ENCODE measurements at places on chromosomes 7 and 10.

GRCh38 chr10:29591651-29591968 is 43.2 kb downstream of the SVIL start:
- DNase-seq: no peak

GRCh38 chr7:30985756-30986155 is 22.0 kb downstream of the GHRHR start:
- DNase-seq: no peak

DNA sequence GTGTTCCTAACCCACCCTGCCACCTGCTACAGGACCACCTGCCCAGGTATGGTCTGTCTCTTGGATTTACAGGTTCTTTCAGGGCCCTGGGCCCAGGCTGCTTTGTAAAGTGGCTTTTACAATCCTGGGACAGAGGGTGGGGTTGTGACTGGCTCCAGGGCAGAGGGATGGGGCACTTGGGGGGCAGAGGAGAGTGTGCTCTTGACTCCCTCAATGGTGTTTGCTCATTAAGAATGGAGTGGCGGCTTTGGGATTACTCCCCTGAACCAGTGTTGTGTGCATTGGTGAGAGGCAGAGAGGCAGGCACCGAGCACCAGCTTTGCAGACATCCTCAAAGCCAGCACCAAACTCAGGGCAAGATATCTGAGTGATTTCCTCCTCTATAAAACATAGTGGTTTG is 43.5 kb downstream of the VWA2 start:
- no peak for DNase-seq

- DNase-seq: no peak
These were observed 10.9 kb downstream of the PWWP2B start for GRCh38 chr10:132407846-132408278.

DNA sequence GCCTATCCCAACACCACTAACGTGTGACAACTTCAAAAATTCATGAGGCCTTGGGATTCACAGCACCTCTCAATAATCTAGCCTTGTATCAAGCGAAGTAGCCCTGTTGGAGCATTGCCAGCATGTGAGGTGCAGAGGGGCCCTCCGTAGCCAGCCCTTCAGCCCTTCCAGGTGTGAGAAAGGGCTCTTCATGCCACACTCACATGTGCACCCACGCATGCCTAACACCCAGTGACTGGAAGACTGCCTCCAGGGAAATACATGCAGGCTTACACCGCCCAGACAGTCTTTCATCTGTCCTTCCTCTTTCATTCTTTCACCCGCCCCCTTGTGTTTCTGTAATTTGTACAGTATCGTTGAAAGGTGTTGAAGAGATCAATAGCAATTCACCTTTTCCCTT is 26.1 kb downstream of the LRRC4 start:
- DNase-seq: no peak

- no peak for DNase-seq
These were observed 4.3 kb downstream of the LIMK1 start for GRCh38 chr7:74087791-74088453.

GRCh38 chr7:70360557-70360956 is 762.3 kb downstream of the AUTS2 start:
- DNase-seq: no peak

DNA sequence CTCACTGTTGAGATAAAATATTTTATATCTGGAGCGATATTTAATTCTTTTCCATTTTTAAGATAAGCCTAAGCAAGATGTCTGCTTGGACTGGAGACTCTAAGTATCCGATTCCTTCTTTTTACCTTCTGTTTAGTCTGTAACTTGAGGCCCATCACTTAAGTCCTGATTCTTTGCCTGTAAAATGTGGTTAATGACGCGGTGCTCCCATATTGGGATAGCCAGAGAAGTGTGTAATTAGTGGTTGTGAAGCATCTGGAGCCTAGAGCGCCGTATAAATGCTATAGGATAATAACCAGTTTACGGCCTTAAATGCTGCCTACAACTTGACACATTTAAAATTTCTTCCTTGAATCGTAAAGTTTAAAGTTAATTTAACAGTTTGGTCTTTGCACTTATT is 132.9 kb downstream of the CHN2 start:
- DNase-seq: no peak

DNA sequence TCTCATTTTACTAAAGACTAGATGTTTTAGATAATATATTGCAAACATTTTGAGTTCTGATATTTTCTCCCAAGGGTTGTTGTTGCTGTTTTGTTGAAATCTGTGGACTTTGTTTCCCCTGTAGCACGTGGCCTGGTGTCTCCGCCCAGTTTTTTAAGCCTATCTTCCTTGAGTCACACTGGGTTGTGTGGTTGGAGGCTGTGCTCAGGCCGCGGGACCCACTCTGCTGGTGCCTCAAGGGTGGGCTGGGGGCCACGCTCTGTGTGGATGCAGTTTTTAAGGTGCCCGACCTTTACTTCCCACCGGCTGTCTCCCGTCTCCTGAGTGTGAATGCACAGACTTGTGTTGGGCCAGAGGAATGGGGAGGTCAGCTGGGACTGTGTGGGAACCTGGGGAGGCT is 4.2 kb upstream of the PRAP1 start:
- DNase-seq: no peak

DNA sequence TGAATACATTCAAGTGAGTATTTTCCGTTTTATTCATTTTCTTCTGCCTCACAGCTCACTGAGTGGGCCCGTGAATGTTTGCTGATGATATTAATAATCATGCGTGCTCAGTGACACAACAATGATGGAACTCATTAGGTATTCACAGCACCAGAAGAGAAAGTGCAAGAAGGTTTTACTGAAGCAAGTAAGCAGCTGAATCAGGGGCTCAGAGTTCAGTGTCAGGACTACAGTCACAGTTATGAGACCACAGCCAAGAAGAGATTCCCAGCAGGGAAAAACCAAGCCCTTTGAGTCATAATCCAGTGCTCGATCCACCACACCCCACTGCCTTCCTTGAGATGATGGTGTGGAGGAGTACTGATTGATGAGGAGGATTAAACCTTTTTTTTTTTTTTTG is 247.4 kb downstream of the KIAA1217 start:
- no peak for DNase-seq

DNA sequence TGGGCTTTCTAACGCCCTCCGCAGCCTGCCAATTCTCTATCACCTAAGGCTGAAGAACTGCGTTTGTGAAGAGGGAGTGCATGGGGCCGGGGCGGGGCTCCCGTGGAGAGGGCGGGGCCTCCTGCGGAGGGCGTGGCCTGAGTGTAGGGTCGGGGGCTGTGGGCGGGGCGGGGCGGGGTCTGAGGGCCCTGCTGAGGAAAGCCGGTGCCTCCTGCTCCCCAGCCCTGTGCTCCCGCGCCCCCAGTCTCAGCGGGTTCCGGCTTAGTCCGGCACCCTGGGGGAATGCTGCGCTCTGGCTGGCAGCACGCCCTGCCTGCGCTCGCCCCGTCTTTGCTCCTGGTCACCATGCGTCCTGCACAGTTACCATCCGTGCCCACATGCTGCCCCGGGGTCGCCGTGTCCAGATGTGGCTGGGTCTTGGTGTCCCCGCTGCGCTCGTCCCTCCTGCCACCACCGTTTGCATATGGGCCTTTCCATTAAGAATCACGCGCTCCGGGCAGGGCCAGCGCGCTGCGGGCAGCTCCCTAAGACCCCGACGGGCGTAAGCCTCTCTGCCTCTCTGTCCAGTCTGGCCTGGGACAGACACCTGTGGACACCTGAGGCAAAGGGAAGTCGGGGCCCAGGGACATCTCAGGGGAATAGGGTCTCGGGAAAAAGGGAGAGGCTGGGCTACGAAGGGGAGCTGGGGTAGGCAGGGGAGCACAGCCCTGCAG is 144.0 kb upstream of the RET start:
- no peak for DNase-seq

GRCh38 chr7:153504288-153505075 is 547.7 kb upstream of the DPP6 start:
- no peak for DNase-seq

- no peak for DNase-seq
These were observed 644.5 kb upstream of the GALNT17 start for GRCh38 chr7:70487428-70487827.

GRCh38 chr10:71968553-71969474 is 4.6 kb downstream of the CHST3 start:
- no peak for DNase-seq

DNA sequence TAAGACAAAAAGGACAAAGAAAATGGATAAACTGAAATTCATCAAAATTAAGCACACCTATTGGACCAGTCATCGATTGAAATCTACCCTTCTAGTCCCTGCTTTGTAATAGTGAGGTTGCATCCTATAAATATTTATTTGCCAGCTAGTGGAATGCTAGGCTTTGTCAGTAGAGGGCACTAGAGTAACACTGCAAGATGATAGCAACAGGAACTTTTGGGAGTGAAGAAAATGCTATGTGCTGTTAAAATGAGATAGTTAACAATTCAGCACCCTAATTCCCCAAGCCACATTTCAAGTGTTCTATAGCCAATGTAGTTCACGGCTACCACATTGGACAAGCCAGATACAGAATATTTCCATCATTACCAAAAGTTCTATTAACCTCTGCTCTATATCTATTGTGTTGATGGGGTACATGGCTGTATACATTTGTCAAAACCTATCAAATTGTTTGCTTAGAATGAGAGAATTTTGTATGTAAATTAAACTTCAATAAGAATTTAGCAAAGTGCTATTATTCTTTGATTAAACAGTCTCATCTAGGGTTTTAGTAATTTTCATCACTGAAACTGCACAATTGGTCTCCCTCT is 69.8 kb downstream of the LSMEM1 start:
- DNase-seq: peak; percentile 34

DNA sequence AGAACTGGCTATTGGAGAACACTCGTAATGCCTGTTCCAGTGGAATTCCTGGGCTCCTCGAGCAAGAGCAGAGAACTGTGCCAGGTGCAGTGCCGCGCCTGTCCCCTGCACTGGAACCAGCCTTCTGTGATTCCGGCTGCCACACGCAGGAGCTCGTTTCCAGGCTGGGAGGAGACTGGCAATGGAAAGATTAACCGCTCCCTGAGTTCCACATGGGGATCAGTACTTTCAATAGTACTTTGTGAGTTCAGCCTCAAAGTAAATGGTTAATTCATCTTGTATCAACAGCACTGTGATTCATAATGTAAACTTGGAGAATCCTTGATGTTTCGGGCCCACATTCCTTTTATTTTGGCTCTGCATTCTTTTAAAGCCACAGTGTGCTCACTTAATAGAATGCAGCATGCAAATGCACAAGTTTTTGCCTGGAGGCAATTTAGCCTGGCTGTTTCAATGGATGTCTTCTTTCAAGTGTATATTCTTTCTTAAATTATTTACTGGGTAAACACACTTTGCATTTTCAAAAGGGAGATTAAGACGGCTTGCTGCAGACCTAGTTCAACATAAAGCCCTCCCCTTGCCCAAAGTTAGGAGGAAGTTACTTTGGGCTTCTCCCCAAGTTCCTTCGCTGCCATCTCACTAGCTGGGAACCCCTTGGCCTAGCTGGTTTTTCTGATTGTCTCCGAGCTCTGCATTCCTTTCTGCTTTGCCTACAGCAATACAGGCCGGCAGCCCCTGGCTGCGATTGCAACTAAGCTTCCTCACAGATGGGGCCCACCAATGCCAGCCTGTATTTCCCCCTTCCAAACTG is 138.1 kb upstream of the TCF7L2 start:
- DNase-seq: peak; percentile 68

- DNase-seq: no peak
These were observed 62.1 kb downstream of the AKAP9 start for GRCh38 chr7:92002720-92003119.

DNA sequence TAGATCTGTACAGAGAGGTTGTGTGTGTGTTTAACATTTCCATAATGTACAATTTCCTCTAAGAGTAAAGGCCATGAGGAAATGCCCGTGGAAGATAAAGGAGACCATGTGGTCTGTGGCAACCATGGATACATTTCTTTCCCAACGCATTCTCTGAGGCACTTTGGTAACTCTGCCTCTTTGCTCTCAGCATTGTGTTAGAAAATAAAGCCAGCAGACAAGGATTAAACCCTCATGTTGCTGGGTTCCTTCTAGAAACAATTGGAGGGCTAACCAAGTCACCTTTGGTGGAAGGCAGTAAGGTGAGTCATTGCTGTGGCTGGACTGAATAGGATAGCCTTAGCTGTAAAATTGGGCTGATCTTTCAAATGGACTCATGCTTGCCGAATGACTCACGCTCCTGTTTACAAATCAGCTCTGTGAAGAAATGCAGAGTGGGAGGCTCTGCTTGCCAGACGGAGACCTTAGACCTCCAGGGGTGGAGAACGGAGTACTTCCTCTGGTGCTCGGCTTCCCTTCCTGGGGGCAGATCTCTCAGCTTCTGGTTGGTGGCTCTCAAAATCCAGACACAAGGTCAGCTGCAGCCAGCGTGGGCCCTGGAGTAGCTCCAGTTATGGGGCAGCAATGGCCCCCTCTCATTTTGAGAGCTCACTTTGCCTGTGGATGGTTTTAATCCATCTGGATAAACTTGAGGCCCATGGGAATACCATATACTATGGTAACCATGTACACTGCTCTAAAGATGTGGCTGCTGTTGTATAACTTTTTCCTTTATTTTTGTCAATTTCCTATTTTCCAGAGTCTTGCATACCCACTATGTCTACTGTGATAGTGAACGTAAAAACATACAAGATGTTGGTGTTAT is 137.3 kb downstream of the TCF7L2 start:
- DNase-seq: no peak

DNA sequence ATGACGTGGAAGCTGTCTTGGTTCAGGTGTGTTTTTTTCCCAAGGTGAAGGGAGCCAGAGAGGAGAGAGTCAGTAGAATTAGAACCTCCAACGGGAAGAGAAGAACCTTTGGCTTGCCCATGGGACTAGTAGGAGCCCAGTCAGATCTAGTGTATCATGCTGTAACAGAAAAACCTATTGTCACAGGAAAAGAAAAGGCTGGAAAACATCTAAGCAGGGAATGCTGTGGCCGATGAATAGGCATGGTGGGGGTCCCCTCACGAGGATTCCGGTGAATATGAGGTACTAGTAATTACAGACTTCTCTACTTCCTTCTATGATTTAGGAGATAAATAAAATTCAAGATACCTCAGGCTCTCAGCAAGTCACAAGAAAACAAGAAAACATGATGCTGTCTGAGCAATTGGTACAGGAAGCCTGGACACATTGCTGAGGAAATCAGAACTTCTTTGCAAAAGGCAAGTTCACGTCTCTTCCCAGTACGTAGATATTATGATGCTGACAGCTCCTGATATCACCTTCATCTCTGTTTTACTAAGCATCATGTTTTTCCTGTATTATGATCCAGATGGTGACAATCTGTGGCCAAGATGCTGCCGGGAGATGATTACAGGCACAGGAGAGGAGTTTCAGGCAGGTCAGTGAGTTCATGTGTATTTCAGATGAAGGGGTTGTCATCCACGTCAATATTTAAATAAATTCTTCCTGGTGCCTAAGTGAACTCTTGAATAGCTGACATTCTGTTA is 54.3 kb upstream of the NPY start:
- DNase-seq: no peak
